ENCODE measurements at places on chromosomes 6 and 20.

DNA sequence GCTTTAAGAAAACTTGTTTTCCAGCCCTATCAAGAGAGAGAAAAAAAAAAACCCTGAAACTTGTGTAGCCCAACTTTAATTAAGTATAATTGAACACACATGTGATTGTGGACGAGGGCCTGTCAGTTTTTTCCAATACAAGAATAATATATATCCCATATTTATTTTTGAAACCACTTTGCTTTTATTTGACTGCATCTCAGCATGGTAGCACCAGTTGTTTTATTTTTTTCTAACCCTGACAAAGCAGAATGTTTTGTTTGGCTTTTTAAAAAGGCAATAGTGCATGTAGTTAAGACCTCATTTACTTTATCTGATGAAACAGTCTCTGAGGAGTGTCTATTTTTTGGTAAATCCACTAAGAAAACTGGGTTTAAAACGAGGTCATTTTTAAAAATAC is 257.7 kb downstream of the CDKAL1 start:
- ATAC-seq, result no peak

- ATAC-seq, result no peak
These were observed 17.2 kb downstream of the SYCP2L start for GRCh38 chr6:10904015-10904414.

GRCh38 chr6:83824388-83824801 is 28.8 kb upstream of the RIPPLY2 start:
- no peak for ATAC-seq

DNA sequence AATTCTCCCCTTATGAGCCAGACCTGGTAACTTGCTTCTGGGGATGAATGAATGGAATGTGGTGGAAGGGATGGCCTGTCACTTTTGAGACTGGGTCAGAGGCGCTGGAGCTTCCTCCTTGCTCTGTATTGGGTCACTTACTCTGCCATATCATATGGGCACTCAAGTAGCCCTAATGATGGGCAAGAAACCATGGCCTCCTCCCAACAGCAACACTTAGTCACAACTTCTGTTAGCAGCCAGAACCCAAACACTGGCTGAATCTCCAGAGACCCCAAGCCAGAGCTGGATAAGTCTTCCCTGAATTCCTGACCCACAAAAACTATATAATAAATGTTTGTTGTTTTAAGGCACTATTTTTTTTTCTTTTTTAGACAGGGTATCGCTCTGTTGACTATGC is 5.5 kb downstream of the E2F1 start:
- ATAC-seq, result no peak

DNA sequence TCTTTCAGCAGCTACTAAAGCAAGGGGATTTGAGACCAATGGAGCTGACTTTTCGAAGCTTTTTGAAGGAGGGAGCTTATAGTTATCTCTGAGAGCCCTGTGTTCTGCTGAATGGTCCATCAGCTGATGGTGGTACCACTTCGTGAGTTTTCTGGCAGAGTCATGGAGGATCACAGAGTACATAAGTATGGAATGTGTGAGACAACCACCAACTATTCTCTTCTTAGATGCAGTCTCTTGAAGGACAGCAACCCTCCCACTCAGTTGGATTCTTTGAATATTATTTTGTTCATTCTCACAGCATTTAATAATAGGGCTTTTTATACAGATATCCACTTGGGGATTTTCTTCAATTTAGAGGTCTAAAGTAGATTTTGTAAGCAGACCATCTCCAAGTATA is 75.3 kb downstream of the ELOVL2 start:
- ATAC-seq, result no peak

GRCh38 chr20:9408422-9409300 is 105.7 kb upstream of the LAMP5 start:
- ATAC-seq, result peak; percentile 16

DNA sequence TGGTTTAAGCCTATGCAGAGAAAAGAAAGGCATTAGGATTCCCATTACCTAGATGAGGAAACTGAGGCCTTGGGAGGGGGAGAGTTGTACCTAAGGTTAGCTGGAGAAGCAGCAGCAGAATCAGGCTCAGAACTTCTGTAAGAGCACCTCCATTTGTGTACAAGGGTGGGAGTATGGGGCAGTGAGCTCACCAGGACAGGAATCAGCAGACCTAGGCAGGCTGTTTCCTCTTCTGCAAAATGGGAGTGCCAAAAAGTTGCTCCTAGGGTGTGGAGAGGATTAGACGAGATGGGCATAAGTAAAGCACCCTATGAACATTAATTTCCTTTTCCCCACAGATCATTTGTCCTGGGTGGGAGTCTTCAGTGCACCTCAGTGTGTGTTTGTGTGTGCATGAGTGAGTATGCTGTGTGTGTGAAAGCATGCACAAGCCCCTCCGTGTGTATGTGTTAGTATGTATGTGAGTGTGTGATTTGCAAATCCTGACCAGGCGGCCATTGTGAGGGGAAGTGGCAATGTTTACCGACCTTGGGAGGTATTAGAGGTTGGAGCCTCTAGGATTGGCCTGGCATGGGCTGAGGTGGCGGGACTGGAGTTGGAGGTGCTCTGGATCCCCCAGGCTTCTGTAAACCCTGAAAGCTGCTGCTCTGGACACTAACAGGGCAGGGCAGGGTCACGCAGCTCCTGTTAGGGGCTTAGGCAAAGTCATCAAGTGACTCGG is 78.8 kb downstream of the VEGFA start:
- ATAC-seq, result no peak

DNA sequence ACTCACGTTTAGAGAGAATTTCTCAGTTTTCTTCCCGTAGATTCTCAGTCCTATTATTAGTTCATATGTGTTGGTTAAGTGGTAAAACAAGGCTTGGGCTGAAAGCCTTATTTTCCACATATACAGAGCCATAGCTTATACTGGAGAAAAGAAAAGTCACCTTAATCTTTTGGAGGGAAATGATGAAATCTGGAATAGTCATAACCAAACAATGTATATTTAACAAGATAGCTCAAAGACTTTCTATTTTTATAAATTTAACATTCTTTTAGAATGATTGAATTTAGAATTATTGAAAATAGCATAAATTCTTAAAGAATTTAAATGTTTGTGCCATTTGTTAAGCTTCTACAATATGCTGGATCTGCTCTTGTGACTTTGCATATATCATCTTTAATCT is 85.8 kb downstream of the CDKAL1 start:
- no peak for ATAC-seq
